ENCODE measurements at places on chromosomes 7 and 10.

DNA sequence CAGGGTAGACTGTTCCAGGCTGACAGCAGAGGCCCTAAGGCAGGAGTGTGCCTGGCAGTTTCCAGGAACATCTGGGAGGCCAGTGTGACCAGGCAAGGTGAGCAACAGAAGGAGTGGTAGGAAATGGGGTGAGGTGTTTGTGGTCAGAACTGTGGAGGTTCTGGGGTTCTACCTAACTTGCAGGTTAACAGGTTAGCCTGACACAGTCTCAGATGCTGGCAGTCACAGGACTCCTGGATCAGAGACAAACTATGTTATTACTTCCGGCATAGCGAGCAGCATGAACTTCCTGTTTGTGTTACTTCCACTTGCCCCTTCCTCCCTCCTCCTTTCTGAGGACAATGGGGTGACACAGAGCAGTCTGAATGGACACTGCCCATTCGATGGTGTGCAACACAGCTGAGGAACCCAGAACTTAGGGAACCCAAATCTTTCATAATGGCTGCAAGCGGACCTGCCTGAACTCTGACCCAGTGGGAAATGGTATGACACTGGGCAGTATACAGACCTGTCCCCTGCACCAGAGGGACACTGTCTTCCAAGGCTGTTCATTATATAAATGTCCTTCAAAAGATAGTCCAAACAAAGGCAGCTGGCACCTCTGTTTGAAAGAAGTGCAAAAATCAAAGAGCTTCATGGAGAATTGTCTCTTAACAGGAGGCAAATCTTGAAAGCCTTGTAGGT, 3.9 kb upstream of the SAR1A start:
- no peak for DNase-seq

DNA sequence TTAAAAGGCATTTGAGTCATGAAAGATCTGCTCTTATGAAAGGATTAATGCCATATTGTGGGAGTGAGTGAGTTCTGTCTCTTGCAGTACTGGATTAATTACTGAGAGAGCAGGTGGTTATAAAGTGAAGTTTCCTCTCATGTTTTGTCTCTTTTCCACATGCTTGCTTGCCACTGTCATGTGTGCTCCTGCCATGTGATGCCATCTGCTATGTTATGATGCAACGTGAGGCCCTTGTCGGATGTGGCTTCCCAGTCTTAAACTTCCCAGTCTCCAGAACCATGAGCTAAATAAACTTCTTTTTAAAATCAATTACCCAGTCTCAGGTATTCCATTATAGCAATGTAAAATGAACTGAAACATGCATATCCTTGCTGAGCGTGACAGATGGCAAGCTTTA, 22.7 kb upstream of the TCTN3 start:
- no peak for DNase-seq

DNA sequence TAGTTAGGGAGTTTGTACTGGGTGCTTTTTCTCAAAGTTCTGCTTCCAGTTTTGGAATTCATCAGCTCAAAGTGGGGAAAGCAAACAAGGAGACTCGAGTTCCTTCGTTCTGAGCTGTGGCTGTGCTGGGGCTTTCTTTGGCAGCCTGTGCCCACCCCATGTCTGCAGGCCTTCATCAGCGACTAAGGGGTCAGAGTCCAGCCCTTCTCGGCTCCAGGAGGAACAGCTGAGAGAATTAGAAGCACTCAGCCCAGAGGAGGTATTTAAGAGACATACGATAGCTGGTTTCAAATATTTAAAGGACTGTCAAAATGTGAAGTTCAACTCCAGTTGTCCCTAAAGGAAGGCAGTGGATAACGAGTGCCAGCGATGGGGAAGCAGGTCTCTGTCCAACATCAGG, 41.3 kb downstream of the SH3PXD2A start:
- no peak for DNase-seq

DNA sequence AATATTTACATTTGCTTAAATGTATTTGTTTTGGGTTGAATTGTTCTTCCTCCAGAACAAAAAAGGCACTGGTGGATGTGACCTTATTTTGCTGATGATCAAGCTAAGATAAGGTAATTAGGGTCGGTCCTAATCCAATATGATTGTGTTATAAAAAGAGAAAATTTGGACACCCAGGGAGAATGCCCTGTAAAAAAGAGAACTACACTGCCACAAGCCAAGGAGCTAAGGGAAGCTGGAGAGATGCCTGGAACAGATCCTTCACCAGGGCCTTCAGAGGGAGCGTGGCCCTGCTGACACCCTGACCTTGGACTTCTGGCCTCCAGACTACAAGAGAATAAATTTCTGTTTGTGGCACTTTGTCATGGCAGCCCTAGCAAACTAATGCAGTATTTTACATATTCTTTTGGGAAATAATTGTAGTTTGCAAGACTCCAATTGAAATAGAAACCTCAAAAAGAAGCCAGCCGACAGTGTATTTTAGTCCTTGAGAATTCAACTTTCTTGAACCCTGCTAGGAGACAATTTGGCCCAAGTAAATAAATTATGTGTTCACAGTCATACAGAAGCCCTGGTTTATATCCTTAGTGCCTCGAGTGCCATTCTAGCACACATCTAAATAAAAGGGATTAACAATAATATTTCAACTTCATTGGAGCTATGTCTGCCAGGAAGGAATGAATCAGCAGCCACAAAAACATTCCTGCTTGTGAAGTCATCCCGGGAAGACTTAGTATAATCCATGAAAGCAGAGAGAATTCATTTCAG, 164.6 kb downstream of the PKD1L1 start:
- no peak for DNase-seq

GRCh38 chr10:78623578-78624215, 445.1 kb upstream of the ZMIZ1 start:
- DNase-seq, result no peak

GRCh38 chr7:122709930-122710646, 7.4 kb upstream of the RNF148 start:
- DNase-seq, result no peak

- no peak for DNase-seq
These were observed 11.6 kb downstream of the MICALL2 start for GRCh38 chr7:1447551-1448244.

DNA sequence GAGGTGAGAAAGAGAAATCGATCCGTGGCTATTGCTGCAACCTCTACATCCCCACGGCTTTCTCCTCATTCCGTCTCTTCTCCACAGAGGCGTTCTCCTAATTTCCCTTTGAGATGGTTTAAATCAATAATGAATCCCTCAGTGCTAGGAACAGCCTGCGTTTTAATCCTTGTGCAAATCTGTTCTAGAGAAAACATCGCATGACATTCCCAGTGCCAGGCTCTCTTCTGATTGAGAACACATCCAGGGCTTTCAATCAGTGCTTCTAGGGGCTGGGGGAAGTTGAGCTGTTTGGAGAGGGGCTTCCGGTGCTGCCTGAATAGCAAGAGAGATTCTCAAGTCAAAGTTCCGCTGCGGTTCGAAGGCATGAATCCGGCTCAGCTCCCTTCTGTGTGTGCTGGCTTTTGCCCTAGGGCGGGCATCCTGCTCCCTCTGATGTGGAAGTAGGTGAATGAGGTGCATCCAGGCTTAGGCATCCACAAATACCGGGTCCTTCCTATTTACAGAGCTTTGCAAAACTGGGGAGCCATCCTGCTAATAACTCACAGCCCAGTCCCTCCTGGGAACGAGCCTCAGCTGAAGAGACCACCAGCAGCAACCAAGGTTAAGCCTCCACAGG, 62.8 kb downstream of the CHST15 start:
- no peak for DNase-seq

GRCh38 chr10:124285587-124286527, 132.9 kb downstream of the OAT start:
- no peak for DNase-seq

- no peak for DNase-seq
These were observed 305.4 kb downstream of the SDK1 start for GRCh38 chr7:3606436-3606835.

DNA sequence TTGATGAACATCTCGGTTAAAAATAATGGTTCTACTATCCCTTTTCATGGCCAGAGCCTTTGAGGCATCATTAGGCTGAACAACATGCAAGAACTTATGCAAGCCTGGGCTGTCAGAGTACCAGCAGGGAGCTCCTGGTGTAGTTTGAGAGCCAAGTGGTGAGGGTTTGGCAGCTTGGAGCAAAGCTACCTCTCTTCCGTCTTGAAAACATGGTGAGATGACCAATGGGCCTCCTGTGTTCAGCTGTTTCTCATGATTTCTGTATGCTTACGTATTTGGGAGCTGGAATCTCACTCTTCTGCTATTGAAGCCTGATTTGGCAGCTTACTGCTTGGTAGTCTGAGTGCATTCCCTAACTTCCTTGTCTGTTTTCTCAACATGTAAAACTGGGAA, 150.4 kb downstream of the CXCL12 start:
- no peak for DNase-seq

GRCh38 chr7:51154201-51154600, 162.4 kb downstream of the COBL start:
- DNase-seq, result no peak

- no peak for DNase-seq
These were observed 80.1 kb downstream of the SVIL start for GRCh38 chr10:29554660-29555059.

- no peak for DNase-seq
These were observed 82.9 kb downstream of the CFTR start for GRCh38 chr7:117562759-117563158.

- no peak for DNase-seq
These were observed 43.2 kb upstream of the FAM133B start for GRCh38 chr7:92633211-92633906.

DNA sequence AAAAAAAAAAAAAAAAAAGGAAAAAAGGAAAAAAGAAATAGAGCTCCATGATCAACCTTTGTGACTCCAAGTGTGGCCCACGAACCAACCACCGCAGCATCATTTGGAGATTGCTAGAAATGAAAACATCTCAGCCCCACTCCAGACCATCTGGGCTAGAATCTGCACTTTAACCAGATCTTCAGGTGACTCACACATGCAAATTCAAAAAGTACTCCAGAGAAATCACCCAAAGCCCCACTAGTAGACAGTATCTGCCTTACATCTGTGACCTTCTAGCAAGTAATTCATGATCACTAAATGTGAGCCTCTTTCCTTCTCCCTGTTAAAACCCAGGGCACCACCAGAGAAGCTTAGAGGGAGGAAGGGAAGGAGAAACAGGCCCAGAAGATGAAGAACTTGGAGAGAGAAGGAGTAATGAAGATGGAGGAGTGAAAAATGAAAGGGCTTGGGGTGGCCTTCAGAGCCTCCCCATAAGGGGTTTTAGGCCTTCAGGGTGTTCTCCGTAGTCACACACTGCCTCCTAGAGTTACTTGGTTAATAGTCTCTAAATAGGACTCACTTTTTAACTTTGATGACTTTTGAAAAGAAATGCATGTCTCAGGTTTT, 94.0 kb downstream of the SLC37A3 start:
- no peak for DNase-seq

DNA sequence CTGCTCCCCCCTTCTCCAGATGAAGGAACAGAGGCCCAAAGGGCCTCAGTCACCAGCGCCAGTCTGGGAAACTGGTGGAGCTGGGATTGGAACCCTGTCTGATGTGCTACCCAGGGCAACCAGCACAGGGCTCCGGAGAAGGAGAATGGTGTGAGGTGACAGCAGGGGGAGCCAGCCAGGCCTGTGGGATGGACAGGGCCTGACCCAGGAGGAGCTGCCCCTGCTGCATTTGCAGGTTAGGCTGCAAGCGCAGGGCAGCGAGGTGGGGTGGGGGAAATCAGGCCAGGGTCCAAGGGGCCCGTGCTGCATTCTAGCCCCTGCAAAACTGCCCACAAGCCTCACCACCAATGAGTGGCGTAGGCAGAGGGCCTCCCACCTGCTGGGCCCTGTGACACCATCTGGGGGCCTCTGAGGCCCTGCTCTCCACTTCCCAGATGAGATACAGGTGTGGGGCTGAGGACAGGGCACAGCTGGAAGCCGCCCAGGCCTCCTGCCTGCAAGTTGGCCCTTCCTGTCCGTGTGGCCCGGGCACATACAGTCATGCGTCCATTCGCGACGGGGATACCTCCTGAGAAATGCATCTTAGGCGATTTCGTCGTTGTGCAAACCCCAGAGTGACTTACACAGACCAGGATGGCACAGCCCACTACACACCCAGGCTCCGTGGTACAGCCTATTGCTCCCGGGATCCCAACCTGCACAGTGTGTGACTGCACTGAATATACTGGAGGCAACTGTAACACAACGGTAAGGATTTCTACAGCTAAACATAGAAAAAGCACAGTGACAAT, 45.3 kb downstream of the RASGEF1A start:
- no peak for DNase-seq

GRCh38 chr10:31318382-31318853, 598 bp upstream of the ZEB1 start:
- DNase-seq, result peak; percentile 47

GRCh38 chr10:51668336-51668689, 31.1 kb downstream of the CSTF2T start:
- DNase-seq, result no peak

DNA sequence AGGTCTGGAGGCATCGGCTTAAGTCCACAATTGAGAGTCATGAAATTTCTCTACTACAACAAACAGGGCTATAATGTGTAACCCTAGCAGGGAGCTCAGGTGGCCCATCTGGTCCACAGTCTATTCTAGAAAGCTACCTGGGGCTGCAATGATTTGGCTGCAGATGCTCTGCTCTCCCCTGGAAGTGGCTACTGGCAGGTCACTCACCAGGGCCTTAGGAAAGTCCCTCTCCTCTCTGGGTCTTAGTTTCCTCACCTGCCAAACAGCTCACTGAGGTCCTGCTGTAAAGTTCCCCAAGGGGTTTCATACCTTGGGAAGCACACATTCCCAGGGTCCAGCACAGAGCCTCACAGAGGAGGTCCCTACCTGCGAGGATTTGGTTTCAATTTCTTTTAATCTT, 2.5 kb downstream of the IGFBP3 start:
- DNase-seq, result no peak

DNA sequence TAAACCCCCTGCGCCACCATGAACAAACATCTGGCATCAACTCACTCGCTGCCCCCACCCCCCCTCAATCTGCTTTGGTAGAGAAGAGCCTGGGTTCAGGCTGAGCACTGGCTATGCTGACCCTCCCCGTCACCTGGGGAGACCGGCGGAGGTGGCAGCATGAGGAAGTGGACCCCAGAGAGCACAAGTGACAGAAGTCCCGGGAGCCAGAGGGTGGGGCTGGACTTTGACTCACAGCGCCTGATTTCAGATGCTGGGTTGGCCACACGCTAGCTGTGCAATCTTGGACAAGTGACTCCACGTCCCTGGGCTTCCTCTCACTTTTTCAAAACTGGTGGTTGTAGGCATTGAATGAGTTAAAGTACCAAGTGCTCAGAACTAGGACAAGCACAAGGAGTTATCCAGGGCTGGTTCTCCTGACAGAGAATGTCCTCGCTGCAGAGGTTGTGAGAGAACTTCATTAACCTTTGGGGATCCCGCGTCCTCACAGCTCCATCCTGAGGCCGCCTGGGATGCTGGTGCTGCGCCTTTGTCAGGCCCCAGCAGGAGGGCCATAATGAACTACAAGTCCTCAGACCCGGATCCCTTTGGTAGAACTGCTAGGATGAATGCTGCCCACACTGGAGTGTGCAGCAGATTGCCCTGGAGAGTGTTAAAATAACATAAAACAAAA, 48.8 kb upstream of the RASGEF1A start:
- DNase-seq, result no peak

GRCh38 chr10:8275911-8276310, 221.4 kb downstream of the GATA3 start:
- DNase-seq, result no peak

Measured in activated naive CD4-positive, alpha-beta T cell (primary cell).